Jurkat, Clone E6-1 (cell line): ENCODE measurements at places on chromosomes 5 and 9.
A peak's percentile ranks its signal among the peaks of the same experiment; 100 is the strongest.

- DNase-seq, result no peak
Measured at GRCh38 chr5:74056789-74057164, 430.8 kb downstream of the ARHGEF28 start.

- no peak for DNase-seq
Measured at GRCh38 chr5:87671146-87671545, 258.4 kb upstream of the CCNH start.

DNA sequence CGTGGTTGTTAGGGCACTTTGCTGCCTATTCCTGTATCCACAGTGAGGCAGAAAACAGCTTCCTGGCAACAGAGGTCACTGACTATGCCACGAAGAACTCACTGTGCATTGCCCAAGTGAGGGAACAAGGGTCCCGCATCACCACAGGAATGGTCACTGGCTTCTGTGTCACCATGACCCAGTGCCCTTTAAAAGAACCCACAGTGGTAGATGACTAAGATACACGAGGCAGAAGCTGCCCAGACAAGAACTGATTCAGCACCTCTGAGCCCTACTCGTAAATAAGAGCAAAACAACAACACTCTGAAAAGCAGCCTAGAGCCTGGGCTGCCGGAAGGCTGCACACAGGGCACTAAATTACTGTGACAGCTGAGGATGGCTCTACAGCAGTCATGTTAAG is 236.6 kb upstream of the RASEF start:
- DNase-seq, result no peak

DNA sequence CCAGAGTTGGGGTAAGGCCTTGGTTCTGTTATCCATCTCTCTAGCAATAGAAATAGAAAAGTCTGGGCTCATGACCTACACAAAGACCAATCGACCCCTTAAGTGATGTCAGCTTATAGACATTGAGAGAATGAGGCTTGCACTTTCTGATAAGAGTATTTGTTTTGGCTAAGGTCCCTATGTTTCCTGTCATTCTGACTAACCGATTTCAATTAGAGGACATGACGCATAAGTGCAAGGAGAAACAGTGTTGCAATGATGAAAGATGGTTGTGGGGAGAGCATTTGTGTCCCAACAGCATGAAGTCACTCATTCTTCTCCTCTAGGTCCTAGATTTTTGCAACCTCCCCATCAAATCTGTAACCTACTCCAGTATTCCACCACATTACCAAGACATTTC is 255.1 kb downstream of the MAT2B start:
- no peak for DNase-seq

DNA sequence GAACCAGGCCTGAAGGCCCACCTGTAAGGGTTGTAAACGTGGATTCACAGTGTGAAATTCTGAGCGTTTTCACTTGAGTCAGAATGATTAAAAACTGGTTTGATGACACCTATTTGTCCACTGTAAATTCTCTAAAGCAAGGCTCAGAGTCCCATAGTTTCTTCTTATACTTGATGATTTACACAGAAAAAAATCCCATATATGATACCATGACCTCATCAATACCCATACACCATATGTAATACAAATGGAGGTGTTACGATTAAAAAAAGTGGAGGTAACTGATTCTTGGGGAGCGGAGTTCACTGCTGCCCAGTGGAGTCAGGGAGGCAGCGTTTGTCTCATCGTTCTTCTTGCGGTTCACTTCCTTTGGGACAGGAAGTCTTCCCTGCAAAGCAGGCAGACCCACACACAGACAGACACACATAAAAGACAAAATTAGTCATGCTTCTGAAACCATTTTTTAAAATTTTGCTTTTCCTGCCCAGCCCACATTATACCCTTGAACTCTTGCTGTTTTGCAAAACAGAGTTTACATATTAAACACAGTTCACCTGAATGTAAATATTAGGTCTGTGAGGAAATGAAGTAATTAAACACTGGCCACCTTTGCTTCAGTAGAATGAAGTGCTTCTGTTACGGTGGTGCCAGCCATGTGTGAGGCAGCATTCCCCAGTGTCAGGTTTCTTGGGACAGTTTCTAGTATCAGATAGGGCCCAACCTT is 26.2 kb downstream of the NREP start:
- DNase-seq, result no peak

- DNase-seq, result no peak
Measured at GRCh38 chr5:135493406-135494180, 41.4 kb upstream of the TIFAB start.

DNA sequence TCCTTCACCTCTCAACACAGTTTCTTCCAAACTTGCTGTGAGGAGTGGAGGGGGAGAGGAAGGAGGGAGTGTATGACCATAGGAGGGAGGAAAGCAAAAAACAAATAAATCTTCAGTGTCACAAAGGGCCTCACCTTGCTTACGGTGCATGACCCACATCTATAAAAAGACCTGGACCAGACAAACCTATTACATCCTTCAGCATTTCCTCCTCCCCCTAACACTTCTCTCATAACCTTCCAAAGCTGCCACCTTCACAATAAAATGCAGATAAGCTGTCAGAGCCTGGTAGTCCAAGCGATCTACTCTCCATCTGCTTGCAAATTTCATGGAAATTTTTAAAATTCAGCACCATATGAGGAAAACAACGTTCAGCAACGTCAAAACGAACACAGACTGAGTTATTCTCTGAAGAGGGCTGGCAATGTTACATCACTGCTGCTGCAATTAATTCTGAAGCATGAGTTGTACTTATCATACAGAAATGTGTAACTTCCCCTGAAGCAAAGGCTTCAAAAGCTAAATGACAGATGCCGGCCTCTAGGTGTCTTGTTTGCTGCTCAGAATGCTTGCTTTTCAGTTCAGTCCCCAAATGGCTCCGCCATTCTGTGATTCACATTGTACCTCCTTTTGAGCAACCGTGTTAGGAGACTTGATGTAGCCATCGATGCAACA is 62.9 kb downstream of the EFNA5 start:
- DNase-seq, result no peak

DNA sequence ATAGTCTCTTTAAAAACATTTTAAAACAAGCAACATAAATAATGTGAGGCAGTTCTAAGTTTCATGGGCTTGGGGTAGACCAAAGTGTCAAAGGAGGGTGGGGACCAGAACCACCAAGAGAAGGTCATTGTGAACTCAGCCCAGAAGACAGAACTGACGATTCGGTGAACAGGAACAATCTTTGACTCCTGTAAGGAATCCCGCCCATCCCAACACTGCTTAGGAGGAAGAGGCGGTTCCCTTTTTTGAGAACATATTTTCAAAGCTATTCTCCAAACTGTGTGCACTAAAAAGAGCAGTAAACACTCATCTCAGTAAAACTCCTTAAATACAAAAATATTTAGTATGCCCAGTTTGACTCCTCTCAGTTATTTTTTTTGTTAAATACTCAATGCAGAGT is 176.5 kb upstream of the TLE4 start:
- no peak for DNase-seq

- DNase-seq, result no peak
Measured at GRCh38 chr5:151001436-151001835, 19.0 kb upstream of the GPX3 start.

DNA sequence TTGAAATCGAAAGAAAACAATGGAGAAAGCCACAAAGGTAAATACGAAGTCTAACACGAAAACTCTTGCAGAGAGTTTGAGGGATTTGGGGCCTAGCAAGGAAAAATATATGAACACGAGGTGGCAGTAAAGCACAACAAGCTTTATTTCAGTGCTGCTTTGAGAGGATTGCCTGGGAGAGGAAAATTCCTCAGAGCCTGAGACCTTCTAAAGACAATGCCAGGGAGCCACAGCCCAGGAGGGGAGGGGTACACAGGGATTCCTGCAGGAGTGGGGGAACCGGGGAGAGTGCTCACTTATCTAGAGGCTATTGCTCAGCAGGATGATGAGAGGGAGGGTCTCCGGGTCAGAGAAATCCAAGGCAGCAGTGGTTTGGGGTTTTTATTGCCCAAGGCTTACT is 134.9 kb upstream of the ADCY2 start:
- DNase-seq, result peak; percentile 26

DNA sequence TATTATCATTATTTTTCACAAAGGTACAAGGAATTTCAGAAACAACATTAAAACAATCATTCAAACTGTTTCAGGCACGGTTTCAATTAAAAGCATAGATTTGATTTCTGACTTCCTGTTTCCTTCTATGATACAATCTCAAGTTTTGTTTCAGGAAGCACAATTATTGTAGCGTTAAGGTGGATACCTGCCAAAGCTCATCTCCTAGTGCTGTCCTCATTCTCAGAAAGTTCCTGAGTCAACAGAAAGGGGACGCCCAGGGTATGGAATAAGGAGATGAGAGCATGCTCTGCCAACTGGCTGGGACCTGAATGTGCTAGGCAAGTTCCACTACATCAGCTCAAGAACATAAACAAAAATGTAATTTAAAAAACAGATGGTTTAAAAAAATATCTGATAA is 2.0 kb upstream of the TRIM14 start:
- no peak for DNase-seq

DNA sequence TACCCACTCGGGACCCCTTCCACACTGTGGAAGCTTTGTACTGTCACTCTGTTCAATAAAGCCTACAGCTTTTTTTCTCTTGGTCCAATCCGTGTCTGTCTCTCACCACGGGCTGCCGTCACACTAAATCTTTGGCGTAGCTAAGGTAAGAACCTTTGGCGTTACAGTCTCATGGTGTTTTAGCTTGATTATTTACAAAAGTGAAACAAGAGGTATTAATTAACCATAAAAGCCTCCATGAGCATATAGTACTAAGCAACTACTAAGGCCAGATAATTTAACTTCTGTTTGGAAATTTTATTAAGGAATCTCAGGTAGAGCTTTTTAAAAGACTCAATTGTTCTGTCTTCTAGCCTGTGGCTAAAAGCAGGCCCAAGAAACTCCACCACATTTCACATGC is 370.7 kb upstream of the TRPC7 start:
- no peak for DNase-seq

- DNase-seq, result peak; percentile 71
Measured at GRCh38 chr9:104743376-104743985, 4.0 kb upstream of the NIPSNAP3A start.

DNA sequence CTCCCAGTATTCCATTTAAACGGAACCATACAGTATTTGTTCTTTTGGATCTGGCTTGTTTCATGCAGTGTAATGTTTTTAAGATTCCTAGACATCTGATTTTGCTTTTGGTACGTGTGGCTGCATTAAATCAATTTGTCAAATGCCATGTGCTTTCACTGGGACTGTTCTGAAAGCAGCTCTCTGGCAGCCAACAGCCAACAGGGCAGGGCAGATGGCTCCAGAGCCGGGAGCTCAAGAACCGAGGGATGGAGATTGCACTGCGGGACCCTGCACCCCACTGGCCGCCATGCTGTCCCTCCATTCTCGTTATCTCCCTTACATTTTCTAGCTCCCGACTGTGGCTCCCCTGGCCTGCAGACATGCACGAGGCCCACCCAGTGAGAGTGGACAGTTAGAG is 33.4 kb upstream of the AIF1L start:
- no peak for DNase-seq

- DNase-seq, result no peak
Measured at GRCh38 chr9:935348-935965, 41.0 kb upstream of the DMRT3 start.

- no peak for DNase-seq
Measured at GRCh38 chr5:57181154-57181553, 7.3 kb downstream of the GPBP1 start.

DNA sequence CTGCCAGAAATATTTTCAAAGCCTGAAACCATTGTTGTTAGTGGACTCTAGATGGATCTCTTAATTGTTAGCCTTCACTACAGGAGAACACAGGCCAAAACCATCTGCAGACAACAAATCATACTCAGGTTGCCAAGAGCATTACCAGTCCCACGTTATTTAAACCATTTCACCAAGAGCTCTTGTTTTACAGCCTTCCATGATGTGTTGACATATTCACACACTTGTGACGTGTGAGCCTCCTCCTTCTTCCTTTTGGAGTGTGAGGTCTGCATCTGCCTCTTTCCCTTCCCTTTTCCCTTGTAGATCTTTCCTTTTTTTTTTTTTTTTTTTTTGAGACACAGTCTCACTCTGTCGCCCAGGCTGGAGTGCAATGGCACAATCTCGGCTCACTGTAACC is 279.0 kb downstream of the AUH start:
- DNase-seq, result no peak

DNA sequence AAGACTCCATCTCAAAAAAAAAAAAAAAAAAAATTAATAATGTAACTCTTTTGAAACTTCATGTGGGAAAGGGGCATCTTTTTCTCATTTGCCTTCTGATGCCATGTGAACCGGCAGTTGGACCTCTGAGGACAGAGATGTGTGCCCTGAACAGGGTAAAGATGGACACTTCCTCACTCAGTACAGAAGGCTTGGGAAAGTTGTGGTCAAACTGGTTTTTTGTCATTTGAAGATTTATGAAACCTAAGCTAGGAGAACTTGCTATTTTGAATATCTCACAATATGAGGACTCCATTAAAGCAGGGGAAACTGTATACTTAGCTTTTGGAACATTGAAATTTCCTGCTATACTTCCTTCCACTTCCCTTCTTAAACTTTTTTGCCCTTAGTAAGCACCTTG is 147.5 kb upstream of the ALDH1B1 start:
- no peak for DNase-seq

DNA sequence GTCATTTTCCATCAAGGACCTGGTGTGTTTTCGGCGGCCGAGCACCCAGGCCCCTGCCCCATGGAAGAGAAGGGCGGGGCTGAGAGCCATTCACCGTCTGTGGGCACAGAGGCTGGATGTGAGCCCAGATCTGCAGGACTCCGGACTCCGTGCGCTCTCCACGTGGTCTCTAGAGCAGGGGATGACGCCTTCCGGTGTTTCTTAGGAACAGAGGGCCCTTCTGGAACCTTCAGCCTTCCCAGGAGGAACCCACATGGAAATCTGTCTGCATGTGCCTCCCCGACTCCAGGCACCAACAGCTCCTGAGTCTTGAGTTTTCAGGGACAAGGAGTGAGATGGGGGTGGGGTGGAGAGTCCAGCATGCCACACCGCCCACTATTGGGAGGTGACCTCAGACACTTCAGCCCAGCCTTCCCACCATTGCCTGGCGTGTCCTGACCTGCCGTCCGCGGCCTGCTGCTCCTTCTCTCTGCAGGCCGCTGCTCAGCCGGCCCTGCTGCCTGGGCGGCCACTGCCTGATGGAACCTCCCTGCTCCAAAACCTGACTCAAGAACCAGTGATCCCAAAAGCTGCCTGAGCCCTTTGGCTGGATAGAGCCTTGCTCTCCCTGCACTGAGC is 2.4 kb upstream of the RXRA start:
- no peak for DNase-seq

DNA sequence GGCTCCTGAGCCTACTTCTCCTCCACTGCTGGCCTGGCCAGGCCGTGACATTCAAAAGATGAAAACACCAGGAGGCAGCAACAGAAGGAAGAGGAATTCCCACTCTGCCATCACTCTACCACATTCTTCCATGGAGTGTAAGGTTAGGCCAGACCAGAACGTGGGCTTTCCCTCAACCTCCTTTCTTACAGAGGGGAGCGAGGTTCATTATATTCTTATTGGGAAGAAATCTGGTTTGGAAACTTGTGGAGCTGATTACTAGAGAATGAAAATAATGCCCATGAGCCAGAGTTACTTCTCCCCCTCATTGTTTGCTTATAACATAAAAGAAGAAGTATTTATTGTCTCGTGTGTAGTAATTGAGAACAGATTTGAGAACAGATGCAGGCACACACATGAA is 136.3 kb upstream of the BASP1 start:
- no peak for DNase-seq

- DNase-seq, result no peak
Measured at GRCh38 chr9:81559197-81559596, 130.2 kb downstream of the TLE1 start.
